ENCODE measurements at places on chromosomes 7 and 10.
A peak's percentile ranks its signal among the peaks of the same experiment; 100 is the strongest.

DNA sequence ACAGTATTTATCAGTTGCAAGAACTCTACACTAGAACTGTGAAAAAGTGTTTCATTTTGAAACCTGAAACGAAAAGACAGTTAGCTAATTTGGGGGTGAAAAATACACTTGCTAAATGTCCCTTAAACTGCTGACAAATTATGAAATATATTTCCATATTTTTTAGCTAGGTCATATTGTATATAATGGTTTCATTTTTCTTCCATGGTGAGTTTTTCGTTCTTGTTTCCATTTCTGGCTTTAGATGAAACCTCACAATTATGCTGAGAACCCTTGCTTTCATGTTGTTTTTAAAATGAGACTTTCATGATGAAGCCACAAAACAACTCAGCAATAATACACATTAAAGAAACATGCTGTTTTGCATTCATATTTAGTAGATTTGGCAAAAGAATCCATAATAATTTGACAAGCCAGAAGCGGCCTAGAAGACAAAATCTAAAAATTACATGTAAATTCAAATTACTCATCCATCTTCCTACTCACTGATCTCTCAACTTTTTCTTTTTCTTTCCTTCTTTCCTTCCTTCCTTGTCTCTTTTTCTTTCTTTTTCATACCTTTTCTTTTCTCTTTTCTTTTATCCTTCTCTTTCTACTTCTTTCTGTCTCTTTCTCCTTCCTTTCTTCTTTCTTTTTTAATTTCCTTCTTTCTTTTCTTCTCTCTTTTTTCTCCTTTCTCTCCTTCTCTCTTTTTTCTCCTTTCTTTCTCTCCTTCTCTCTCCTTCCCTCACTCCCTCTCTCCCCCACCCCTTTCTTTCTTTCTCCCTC lies 46.5 kb upstream of the ITGB8 start:
- DNase-seq: no peak

DNA sequence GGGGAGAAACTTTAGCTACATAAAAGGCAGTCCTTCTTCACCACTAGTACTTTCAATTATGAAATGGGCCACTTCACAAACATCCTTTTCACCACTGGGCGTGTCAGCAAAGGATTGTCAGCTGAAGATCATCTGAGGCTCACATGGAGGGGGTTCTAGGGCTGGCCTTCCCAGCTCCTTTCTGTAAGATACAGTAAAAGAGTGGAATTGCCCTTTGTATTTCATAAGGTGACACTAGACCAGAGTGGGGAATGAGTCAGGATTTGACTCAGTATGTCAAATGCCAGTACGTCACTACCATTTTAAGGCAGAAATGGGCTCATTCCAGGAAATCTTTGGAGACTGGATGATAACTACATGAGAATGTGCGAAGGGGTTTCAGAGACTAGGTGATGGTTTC lies 21.2 kb upstream of the BLOC1S2 start:
- DNase-seq: peak; percentile 25

DNA sequence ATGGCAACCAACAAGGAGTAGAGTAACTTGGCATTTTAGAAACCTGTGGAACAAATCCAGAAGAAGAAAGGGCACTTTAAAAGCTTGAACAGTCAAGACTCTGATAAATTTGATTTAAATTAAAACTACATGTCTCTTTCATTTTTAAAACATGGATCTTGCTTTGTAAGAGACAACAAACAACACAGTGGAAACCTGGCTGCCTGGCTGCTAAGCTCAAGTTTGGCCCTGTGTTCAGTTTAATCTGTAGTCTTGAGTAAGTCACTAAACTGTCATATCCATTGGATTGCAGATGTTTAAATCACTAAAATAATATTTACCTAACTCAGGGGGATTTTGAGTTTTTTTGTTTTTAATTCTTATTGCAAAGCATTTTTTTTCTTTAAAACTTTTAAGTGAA lies 374.9 kb upstream of the SEMA3D start:
- no peak for DNase-seq

DNA sequence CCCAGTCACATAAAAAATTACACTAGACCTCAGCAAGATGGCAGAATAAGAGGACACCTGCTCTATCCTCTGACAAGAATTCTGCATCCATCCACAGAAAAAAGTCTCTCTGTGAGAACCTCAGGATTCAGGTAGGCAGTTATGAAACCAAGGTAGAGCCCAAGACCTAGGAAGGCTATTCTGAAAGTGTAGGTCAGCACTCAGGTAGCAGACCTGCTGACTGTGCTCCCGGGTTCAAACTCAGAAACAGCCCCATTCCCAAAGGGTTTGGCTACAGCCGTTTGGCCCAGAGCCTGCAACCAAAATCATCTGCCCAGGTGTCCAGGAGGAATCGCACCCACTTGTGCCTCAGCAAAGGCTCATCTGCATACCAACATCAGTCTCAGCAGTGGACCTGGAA lies 37.7 kb downstream of the COA1 start:
- DNase-seq: no peak

GRCh38 chr10:23341004-23341403 lies 3.6 kb downstream of the C10orf67 start:
- DNase-seq: no peak
